ENCODE measurements at places on chromosomes 4 and X. TPM values are rescaled to one million over a fixed set of nuclear protein-coding genes. Genes with fewer than 3 reads are reported as not detected.

The WDFY3 gene
- 1.3 TPM for total RNA-seq

The PRDM8 gene
- 1.8 TPM for total RNA-seq

The TRIM75 gene
- total RNA-seq: not detected

The ITIH6 gene
- total RNA-seq: not detected

The ADAMTS3 gene
- not detected for total RNA-seq

The PRSS12 gene
- 0.07 TPM for total RNA-seq

The F8A3 gene
- total RNA-seq: 0.23 TPM

- no peak for DNase-seq
These were observed 429 bp downstream of the NOCT start for GRCh38 chr4:139015948-139016471.

DNA sequence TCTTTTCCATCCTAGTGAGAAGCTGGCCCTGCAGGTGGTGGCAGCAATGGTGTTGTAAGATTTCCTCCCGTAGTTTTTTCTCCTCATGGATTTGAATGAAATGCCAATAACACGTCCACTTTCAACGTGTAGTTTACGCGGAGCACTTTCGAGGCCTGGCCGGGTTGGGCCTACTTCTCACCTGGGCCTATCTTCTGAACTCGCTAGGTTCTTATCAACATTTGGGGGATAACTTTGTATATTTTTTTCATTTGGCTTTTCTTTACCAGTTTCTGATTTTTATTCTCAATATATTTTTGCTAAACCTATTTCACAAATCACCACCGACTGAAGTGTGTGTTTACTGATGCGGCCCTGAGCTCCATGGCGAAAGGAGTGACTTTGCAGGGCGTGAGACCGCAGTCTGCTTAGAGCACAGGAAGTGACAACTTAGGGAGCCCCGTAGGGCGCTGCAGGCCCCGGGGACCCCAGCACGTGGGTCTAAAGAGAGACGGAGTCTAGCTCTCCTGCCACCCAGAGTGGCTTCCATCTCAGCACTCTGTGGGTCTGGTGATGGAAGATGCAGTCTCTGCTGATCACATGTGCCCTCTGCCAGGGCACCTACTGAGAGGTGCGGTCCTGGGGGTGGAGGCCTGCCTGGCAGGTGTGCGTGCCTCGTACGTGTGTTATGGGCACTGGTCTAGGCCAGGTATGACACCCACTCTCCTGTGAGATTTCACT, 29.1 kb downstream of the NELFA start:
- DNase-seq: no peak

DNA sequence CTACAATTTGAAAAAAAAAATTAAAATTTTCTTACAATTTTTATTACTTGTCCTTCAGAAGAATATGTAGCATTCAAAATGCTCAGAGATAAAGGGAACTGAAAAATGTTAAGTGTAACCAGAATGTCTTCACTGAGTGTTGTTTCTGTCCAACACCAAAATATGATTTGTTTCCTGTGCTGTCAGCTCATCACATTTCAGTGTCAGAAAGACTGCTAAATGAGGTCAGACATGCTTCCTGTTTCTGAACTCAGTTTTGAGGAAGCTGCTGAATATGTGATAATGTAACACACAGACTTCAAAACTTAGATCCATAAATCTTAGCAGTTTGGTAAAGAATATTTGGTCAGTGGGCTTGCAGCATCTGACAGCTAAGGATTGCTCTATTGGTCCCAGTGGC, 1849.7 kb downstream of the PCDH7 start:
- DNase-seq: no peak

DNA sequence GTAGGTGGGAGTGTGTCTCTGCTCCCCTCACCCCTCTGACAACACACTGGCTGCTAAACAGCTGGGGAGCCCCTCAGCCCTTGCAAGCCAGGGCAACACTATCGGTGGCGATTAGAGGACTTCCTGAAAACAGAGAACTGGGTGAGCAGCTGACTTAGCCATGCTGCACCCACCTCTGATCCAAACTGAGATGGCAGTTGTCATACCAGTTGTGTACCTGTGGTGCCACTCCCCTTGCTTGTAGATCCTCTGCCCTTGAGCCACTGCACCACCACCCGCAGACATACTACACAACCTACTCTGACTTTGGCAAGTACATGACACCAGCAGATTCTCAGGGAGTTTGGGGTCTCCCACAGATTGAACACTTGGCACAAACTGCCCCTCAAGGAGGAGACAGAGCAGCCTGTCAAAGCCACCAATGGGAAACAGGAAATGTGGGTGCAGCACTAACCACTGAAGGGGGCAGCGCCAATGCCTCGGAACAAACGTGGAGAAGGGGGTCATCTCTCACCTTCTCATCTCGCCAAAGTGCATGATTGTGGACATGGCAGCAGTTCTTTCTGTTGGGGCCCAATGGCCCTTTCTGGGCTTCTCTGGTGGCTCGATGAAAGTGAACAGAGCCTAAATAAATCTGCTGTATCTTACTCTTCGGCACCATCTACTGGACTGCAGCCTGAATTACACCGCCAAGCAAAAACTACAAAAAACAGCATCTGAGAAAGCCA, 119.8 kb downstream of the NEK1 start:
- peak; percentile 38 for DNase-seq

DNA sequence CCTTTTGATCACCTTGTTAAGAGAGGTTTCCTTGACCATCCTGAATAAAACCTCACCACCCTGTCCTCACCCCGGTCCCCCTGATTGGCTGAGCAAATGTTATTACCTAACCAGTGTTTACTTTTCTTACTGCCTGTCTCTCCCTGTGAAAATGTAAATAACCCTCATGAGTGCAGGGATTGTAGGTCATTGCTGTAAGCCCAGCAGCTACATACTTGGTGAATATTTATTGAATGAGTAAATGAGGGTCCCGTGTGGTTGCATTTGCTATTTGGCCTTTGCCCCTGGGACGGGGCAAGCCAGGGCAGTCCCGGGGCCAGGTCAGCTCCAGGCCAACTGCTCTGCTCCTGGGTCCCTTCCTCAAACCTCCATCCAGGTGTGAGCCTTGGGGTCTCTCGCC, 55.5 kb upstream of the CLCN4 start:
- no peak for DNase-seq

- DNase-seq: no peak
These were observed 862 bp upstream of the CENPU start for GRCh38 chr4:184734758-184735157.

DNA sequence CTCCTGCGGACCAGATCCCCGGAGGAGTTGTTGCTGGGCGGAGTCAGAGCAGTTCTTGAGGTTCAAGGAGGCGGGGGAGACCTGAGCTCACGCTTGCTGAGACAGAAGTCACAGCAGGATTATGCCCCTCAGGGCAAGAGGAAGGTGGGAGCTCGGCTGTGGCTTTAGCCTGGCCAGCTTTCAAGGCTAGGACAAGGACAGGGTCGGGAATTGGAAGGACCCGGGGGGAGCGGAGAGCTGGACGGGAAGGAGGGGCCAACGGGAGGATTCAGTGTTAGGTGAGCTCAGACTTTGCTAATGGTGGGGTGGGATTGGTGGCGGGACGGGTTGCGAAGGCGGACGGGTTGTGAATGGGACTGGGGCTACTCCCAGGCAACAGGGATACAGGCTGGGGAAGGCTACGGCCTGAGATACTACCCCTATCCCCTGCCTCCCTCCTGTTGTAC, at the start of gene RIBC1:
TSS of gene RIBC1 (plus strand) at position 13 of the 446 bp plus-strand sequence. CDS start 3,404 bp downstream, outside the sequence.
- no peak for DNase-seq

GRCh38 chrX:141176586-141177451, at the start of gene LDOC1:
TSS of gene LDOC1 (minus strand) at chrX:141177129. CDS start at chrX:141177021, 108 bp downstream.
- peak; percentile 55 for DNase-seq

DNA sequence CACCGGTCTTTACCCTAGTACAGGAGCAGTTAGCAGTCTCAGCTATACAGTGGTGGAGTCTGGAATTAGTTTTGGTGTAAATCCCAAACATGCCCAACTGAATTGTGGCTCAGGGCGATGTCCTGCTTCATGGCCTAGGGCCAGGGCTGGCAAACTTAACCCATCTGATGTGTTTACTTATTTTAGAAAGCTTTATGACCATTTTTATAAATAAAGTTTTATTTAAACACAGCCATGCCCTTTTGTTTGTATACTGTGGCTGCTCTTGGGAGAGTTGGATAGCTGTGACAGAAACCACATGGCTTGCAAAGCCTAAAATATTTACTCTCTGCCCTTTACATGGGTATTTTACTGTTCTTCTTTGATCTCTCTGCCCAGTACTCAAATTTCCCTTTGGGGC, 7.1 kb downstream of the FRMPD4 start:
- no peak for DNase-seq

DNA sequence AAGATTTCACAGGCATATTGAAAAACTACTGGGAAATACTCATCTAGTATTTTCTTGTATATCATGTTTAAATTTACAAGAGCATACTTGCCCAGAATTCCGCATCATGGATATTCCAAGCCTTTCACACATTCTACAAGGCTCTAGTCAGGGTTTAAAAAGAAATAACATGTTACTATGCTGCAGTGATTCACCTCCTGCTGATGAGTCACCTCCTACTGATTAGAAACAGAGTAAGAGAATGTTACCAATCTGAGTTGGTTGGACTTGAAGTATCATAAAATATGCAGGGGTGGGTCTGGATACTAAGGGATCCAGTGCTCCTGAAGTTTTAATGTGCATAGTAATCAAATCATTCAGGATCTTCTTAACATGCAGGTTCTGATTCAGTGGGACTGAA, 192.0 kb upstream of the ANK2 start:
- no peak for DNase-seq

- no peak for DNase-seq
These were observed 77.4 kb downstream of the PDGFC start for GRCh38 chr4:156894234-156894633.

DNA sequence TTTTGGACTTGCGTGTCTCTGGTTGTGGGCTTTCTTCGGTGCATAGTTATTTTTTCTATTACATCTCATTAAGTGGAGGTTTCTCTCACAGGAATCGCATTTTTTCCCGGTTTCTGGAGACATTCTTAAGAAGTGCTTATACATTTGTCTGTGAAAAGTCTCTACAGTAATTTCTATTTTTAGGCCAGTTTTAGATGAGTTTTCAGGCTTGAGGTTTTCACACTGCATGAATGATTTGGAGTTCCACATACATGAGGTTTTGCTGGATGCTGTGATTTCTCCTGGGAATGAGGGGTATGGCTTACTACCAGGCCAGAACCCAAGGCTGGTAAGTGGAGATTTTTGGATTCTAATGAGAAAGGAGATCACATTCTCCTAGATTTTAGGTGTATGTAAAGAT, 422.6 kb upstream of the SLIT2 start:
- no peak for DNase-seq

DNA sequence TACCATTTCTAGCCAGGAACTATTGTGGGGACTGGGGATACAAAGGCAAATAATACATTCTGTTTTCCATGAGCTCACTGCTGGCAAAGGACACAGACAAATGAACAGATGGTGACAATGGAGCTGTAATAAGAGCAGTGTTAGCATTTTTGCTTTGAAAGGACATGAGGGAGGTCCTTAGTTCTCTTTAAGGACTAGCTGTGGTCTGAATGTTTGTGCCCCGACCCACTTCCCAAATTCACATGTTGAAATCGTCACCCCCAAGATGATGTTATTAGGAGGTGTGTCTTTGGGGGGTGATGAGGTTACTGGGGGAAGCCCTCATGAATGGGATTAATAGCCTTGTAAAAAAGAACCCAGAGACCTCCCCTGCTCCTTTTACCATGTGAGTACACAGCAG, 30.3 kb downstream of the CCNG2 start:
- no peak for DNase-seq

DNA sequence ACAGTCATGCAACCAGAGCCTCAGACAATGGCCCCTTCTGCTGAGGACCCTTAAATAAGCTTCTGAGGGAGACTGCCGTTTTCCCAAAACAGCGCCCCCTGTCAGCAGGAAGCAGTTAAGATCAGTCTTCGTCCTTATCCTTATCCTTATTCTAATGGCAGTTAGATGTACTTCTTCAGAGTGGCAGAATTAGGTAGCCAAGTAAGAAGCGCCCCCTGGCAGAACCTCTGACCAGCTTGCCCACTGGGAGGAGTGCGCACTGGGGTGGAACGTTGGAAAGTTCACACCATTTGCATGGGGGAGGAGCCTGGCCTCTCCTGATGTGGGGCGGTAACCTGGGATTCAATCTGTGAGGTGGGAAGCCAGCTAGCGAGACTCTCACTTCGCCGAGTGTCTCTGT, 133.6 kb upstream of the QRFPR start:
- DNase-seq: no peak

DNA sequence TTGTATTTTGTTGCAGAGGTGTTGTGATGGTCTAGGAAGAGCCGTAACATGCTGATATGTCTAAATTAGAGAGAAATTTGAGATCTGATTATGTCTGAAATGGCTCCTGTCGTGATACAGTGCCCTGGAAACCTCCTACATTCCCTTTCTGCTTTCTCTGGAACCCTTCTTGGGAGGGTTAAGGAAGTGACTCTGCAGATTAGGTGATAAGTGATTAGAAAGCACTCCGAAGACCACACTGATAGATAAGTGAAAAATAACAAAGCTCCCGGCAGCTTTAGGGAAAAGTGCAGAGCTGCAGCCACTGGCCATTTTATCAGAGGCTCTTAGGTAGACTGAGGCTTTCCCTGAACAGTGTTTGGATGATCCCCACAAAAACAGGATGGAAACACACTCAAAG, 110.6 kb downstream of the MGST2 start:
- DNase-seq: no peak

DNA sequence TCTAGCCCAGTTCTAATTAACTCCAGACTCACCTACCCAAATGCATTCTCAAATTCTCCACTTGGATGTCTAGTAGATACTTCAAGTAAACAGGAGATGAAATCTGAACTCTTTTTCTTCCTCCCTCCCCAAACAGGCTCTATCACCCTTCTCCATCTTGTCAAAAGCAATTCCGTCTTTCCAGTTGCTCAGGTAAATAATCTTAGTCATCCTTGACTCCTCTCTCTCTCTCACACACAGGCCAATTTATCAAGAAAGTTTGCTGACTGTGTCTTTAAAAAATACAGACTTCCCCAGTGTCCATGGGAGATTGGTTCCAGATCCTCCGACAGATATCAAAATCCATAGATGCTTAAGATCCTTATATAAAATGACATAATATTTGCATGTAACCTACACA, 12.9 kb downstream of the TXK start:
- no peak for DNase-seq

GRCh38 chr4:81039351-81039972, 9.0 kb downstream of the BMP3 start:
- DNase-seq: no peak

- peak; percentile 73 for DNase-seq
These were observed at the start of gene RHOH for GRCh38 chr4:40196724-40197281. TSS of gene RHOH (plus strand) at chr4:40197031. CDS start at chr4:40243387, 46,356 bp downstream.

DNA sequence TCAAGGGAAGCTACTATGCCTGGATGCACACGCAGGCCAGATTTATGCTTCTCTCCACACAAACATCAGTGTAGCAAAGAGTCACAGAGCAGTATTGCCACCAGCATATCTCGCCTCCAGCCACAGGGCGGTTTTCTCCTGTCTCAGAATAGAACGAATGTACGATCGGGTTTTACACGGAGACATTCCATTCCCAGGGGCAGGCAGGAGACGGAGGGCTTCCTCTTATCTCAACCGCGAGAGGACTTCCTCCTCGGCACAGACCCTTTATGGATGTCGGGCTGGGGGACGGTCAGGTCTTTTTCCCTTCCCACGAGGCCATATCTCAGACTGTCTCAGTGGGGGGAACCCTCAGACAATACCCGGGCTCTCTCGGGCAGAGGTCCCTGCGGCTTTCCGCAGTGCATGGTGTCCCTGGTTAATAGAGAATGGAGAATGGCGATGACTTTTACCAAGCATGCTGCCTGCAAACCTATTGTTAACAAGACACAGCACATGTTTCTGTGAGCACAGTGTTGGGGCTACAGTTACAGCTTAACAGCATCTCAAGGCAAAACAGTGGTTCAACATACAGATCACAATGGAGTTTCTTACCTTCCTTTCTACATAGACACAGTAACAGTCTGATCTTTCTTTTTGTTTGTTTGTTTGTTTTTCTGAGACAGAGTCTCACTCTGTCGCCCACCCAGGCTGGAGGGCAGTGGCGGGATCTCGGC, 24.1 kb downstream of the CSF2RA start:
- no peak for DNase-seq
